ENCODE measurements at places on chromosomes 11 and 22. TPM values are rescaled to one million over a fixed set of nuclear protein-coding genes. Genes with fewer than 3 reads are reported as not detected.

BMAL1 gene
- 6.9 TPM for total RNA-seq

DRICH1 gene
- total RNA-seq, result not detected

OSBP2 gene
- total RNA-seq, result 9.9 TPM

RHOD gene
- 13.4 TPM for total RNA-seq

C11orf52 gene
- not detected for total RNA-seq

SEPTIN5 gene
- 34.6 TPM for total RNA-seq

HEPN1 gene
- total RNA-seq, result 0.33 TPM

BTG4 gene
- not detected for total RNA-seq

OR51E2 gene
- total RNA-seq, result not detected

RAG2 gene
- total RNA-seq, result not detected

UBE2L6 gene
- total RNA-seq, result 19.6 TPM

FGF19 gene
- not detected for total RNA-seq

PPP1R14B gene
- 260 TPM for total RNA-seq

C22orf42 gene
- not detected for total RNA-seq

PIWIL4 gene
- 0.65 TPM for total RNA-seq

INS gene
- total RNA-seq, result not detected

RIBC2 gene
- total RNA-seq, result not detected

CHRM1 gene
- not detected for total RNA-seq

HORMAD2 gene
- not detected for total RNA-seq

PHLDB1 gene
- 153 TPM for total RNA-seq

KRTAP5-2 gene
- not detected for total RNA-seq

MUC2 gene
- total RNA-seq, result not detected

TECTA gene
- 0.33 TPM for total RNA-seq

LMO2 gene
- total RNA-seq, result 50.6 TPM

CHEK2 gene
- total RNA-seq, result 12.5 TPM

ELFN2 gene
- total RNA-seq, result 0.33 TPM

SHISA8 gene
- total RNA-seq, result not detected

TSPO gene
- total RNA-seq, result 430 TPM

APOC3 gene
- total RNA-seq, result not detected

BAIAP2L2 gene
- 0.33 TPM for total RNA-seq

PHF21A gene
- 12.1 TPM for total RNA-seq

FZD4 gene
- 135 TPM for total RNA-seq

PANX3 gene
- not detected for total RNA-seq

GRIK4 gene
- 0.33 TPM for total RNA-seq

PACSIN3 gene
- total RNA-seq, result 11.2 TPM

NRGN gene
- total RNA-seq, result 2.6 TPM

MIAT gene
- 0.33 TPM for total RNA-seq

TIGD3 gene
- total RNA-seq, result 0.33 TPM

NLRP14 gene
- 0.65 TPM for total RNA-seq

CCDC73 gene
- not detected for total RNA-seq

TMEM225 gene
- total RNA-seq, result not detected

CCDC15 gene
- total RNA-seq, result 1.6 TPM

AAMDC gene
- total RNA-seq, result 24.5 TPM

SERPING1 gene
- total RNA-seq, result not detected

FAM180B gene
- total RNA-seq, result not detected

MS4A15 gene
- total RNA-seq, result not detected

MRE11 gene
- total RNA-seq, result 14.7 TPM

SORL1 gene
- 0.19 TPM for total RNA-seq

HIKESHI gene
- 50.5 TPM for total RNA-seq

C11orf16 gene
- not detected for total RNA-seq

RFPL1 gene
- not detected for total RNA-seq

MUC15 gene
- not detected for total RNA-seq

MIOX gene
- total RNA-seq, result not detected
